ENCODE measurements at places on chromosomes 1 and 21.

DNA sequence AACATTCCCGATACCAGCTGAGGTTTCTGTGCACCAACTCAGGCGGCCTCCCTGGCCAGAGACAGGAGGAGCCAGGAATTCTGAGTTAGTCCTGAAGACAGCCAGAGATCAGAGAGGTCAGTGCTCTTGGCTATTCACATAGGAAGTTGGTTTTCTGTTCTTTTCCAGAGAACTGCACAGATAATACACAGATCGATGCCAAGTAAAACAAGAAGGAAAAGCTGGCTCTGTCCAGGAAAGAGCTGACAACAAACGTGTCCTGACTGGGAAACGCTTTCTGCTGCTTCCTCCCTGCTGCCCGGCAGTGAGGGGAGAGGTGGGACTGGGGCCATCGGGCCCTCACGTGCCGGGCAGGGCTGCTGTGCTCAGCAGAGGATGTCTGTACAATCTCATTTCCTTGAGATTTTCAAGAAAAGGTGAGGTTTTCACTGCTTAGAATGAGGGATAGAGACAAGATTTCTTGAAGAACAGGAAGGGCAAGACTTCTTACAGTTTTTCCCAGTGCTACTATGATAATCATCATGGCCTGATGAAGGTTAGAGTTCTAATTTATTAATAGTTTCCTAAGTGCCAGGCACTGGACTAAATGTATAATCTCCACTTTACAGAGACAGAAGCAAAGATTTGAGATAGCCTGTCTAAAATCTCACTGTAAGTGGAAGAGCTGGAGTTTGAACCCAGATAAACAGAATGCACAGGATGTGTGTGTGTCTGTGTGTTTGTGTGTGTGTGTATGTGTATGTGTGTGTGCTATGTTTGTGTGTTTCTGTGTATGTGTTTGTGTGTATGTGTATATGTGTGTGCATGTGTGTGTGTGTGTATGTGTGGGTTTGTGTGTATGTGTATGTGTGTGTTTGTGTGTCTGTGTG is 211.0 kb upstream of the RAB4A start:
- peak; percentile 18 for DNase-seq

- DNase-seq = no peak
These were observed 2.2 kb downstream of the DHCR24 start for GRCh38 chr1:54884768-54885167.

DNA sequence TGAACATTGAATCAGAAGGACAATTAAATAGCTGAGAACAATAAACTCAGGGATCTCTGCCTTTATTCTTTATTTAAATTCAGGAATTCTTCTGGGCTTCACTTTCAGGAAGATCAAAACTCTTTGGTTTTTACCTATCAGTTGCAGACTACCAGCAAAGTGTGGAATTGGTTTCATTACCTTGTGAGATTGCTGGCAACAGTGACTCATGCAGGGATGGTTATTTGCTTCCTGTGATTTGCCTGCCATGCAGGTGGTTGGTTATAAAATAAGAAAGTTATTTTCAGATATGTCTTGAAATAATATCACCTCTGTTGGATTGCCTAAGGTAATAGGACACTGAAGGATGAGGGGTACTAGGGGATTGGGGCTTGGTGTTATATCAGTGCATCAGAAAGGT is 204.6 kb downstream of the PTBP2 start:
- no peak for DNase-seq

DNA sequence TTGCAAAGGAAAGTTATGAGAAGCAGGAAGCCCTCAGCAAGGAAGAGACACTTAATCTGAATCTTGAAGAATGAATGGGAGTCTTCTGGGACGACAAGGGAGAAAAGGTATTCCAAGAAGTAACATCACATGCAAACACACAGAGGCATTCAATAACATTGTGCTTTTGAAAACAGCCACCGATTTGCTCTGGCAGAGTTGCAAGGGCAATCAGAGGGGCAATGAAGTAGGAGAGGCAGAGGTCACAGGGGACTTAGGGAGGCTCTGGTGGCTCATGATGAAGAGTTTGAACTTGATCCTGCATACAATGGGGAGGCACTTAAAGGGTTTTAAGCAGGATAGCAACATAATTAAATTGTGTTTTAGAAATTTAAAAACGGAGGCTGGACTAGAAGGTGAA is 107.7 kb downstream of the DDX20 start:
- no peak for DNase-seq

DNA sequence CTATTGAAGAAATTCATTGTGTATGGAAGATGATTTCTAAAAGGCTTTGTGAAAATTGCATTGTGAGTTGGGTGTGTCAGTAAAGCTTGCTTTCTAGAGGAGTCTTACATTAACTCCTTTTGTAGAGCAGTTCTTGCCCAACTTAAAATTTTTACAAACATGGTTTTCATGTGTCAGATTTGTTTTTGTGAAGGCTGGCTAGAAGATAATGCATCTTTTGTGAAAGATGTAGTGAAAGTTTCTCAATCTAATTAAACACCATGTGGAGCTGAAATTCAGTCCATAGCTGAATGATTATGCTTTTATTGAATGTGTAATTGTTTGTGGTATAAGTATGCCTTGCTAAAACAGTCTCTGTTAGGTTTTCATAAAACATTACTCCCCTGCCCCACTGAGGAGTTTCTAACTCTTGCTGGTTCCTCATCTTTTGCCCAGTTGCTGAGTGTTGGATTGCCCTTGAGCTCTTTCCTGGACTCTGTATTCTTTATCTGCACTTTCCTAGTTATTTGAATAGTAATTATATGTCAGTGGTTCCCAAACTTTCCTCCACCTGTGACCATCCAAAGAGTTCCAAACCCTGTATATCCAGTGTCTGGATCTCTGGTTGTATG is 38.0 kb downstream of the KCTD3 start:
- no peak for DNase-seq

GRCh38 chr1:37676281-37677142 is 15.8 kb upstream of the CDCA8 start:
- no peak for DNase-seq

GRCh38 chr21:34971656-34972055 is 77.4 kb downstream of the RUNX1 start:
- no peak for DNase-seq

GRCh38 chr1:71086331-71086730 is 5.5 kb upstream of the ZRANB2 start:
- DNase-seq = no peak

- no peak for DNase-seq
These were observed 131.4 kb upstream of the F3 start for GRCh38 chr1:94672934-94673333.

DNA sequence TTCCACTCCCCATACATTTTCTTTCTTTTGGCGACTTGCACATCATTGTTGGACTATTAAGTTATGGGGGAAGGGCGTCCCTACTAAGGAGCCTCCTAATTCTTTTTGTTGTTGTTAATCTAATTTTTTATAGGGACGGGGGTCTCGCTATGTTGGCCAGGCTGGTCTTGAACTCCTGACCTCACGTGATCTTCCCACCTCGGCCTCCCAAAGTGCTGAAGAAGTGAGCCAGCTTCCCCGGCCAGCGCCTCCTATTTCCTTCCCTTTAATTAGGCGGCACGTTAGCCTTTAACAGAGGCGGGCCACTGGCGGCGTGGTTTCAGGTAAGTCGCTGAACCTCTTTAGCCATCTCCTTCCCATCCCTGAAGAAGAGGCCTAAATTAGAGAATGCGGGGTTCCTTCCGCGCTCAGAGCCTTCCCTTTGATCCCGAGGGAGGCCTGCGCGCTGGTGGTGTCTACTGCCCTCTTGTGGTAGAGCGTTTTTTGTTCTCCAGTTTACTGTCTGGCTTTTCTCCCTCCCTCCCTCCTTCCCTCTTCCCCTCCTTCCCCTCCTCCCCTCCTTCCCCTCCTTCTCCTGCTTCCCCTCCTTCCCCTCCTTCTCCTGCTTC is 38.1 kb downstream of the TNFRSF9 start:
- no peak for DNase-seq

DNA sequence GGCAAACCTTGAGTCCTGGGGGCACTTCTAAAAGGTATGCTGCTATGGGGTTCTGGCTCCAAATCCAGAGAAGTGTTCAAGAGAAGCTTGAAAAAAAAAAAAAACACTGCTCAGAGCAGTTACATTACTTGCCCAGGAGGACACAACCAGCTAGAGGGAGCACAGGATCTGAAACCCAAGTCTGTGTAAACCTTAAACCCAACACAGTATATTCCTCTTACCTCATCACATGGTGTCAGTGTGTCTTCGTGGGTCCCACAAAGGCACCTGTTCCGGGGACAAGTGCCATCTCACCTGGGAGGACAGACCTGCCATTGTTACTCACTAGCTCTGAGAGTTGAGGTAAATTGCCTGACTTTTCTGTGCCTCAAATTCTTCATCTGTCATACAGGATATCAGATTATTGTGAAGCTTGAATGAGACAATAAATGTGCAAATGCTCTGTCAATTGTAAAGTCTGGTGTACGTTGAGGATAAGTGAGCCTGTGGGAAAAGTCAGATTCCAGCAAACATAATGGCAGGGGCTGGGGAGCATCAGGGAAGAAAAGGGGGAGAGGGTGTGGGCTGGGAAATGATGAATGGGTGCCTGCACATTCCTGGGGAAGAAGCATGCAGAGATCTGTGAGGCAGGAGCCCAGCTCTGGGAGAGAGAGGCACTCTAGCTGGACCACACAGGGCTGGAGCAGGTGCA is 170.4 kb upstream of the ZC3H12A start:
- DNase-seq = no peak

DNA sequence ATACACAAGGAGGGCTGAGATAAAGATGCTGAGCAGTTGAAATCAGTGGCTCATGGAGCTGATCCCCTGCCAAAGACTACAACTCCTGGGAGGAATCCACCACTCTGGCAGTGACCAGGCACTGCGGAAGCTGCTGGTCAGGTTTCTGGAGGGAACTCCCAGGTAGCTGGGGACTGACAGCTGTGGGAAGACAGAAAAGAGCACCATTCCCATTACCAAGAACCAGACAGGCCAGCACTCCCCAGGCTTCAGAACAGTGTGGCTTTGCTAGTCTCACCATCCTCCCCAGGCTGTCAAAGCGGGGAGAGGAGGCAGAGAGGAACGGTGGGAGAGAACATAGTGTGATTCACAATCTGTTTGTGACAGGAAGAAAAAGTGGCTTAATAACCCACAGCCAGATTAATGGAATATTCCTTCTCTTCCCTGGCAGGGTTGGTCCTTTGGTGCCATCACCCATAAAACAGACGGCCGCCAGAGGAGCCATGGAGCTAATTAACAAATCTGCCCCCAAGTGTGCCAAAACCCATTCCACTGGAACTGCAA is 92.1 kb downstream of the MAB21L3 start:
- DNase-seq = no peak

GRCh38 chr1:73998348-73998959 is 199.5 kb downstream of the LRRIQ3 start:
- DNase-seq = no peak

Data from smooth muscle cell of the brain vasculature (primary cell).